Activated T-helper 9 cell treated with anti-CD3 and anti-CD28 coated beads, Interleukin-2, amount 50 U/mL, for 16 hours (primary cell): ENCODE measurements at places on chromosomes 1 and 21.

GRCh38 chr1:233061265-233061664, 110.9 kb downstream of the NTPCR start:
- no peak for DNase-seq

DNA sequence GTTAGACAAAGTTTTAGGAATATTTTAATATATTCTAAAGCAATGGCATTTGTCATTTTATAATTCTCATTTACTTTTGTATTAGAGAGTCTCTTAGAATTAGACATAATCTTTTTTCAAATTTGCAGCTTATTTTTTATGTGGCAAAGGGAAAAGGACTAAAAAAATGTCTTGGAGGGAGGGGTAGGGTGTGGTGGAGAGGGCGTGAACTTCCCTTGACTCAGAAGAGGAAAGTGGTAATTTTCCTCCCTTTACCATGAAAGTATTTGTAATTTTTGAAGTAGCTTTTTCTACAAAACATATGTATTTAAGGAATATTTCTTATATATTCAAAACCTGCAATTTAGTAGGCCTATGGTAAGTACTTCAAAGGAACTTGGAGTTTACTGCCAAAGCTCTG, 6.9 kb upstream of the RABGAP1L start:
- no peak for DNase-seq

DNA sequence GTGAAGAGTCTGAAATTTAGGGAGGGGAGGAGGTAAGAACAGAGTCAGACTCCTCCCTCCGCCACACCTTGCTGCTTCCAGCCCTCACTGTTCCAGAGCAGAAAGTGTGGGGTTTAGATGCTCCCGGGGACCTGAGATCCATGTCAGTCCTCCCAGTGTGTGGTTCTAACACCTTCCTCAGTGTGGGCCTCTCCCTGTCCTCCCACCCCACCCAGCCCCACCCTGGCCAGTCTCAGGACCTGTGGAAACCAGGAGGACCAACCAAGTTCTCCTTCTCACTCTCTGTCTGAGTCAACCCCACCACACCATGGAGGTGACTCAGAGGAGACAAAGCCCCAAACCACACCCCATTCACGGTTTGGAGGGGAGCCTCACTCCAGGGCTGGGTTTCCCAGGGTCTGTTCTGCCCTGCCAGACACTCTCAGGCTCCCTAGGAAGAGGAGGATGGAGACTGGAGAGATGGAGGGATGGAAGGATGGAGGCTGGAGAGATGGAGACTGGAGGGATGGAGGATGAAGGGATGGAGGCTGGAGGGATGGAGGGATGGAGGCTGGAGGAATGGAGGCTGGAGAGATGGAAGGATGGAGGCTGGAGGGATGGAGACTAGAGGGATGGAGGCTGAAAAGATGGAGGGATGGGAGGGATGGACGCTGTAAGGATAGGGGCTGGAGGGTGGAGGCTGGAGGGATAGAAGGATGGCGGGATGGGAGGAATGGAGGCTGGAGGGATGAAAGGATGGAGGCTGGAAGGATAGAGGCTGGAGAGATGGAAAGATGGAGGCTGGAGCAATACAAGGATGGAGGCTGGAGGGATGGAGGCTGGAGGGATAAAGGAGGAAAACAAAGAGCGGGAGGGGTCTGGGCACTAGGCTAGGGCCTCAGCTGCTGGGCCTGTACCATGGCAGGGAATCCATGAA, 100.9 kb upstream of the RUNX3 start:
- DNase-seq: peak; percentile 65

- no peak for DNase-seq
These were observed 214.5 kb downstream of the KCNT2 start for GRCh38 chr1:196393742-196394141.

GRCh38 chr1:71717186-71717585, 565.2 kb downstream of the NEGR1 start:
- DNase-seq: no peak

DNA sequence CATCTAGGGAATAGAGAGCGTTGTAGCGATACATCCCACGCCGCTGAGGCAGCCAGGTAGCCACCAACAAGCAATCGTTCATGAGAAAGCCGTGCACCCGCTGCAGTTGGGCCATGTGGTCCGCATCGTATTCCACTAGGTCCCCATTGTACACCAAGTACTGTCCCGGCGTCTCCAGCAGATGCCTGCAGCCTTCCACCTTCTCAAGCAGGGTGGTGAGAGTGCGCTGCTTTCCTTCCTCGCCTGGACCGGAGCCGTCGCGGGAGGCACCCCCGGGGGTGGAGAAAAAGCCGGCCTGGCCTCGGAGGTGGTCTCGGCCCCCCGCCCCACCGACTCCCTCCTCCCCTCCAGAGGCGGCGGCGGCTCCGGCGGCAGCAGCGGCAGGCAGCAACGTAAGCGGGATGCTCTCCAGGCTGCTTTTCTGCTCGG, 595 bp downstream of the EXOC8 start:
- no peak for DNase-seq

- no peak for DNase-seq
These were observed 30.6 kb downstream of the CAPN2 start for GRCh38 chr1:223742856-223743517.

GRCh38 chr1:232293361-232293760, 336.6 kb downstream of the SIPA1L2 start:
- DNase-seq: no peak

DNA sequence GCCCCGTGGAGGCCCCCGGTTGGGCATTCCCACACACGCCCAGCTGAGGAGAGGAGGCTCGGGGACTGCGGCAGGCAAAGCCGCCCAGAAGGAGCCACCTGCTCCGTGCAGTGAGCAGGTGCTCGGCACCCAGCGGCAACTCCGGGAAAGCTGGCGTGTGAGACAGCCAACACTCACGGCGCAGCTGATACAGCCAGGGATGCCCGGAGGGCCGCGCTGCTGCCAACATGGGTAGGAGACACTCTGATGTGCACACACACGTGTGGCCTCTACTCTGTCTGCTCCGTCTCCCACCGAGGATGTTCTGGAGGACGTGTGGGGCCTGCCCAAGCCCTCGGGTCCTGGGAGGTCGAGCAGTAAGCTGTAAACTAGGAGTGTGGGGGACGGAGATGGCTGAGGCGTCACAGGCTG, 12.9 kb downstream of the MORN1 start:
- no peak for DNase-seq

GRCh38 chr1:40606978-40607377, 58.5 kb downstream of the RIMS3 start:
- DNase-seq: no peak

GRCh38 chr1:87024936-87025540, 110.6 kb downstream of the HS2ST1 start:
- DNase-seq: no peak

DNA sequence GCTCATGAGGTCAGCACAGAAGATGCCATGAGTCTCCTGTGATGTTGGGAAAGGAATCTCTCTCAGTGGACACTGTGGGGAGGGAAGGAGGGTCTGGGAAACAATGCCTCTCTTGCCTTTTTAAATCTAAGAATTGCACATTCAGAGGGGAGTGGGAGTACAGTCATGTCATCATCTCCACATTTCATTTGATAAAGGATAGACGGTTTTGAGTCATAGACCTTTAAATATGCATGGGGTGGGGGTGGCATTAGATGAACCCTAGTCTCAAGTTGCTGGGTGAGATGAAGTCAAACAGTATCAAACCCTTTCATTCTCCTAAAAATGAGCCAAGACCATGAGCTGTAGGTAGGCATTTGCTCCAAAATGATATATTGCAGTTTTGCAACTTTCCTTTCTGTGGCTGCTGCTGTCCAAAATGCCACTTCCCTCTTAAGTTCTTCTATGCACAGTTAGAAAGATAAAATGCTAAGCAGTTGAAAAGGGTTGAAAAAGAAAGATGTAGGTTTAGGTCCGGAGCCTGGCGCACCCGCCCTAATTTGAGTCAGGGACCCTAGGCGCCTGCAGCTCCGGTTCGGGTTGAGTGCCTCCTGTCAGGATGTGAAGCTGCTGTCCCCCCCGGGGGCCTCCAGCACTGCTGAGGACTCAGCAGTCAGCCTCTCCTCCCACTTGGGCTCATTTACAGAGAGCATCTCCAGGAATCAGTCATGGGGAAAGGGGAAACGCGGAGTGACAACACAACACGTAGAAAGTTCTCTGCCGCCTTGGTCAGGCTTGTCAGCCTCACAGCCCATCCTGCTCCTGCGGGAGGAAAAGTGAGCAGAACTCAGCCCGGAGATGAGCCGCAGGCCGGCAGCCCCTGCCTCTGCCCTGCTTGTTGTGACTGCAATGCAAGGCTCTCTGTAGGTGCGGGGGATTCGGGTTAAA, 479.3 kb upstream of the RUNX1 start:
- peak; percentile 11 for DNase-seq

DNA sequence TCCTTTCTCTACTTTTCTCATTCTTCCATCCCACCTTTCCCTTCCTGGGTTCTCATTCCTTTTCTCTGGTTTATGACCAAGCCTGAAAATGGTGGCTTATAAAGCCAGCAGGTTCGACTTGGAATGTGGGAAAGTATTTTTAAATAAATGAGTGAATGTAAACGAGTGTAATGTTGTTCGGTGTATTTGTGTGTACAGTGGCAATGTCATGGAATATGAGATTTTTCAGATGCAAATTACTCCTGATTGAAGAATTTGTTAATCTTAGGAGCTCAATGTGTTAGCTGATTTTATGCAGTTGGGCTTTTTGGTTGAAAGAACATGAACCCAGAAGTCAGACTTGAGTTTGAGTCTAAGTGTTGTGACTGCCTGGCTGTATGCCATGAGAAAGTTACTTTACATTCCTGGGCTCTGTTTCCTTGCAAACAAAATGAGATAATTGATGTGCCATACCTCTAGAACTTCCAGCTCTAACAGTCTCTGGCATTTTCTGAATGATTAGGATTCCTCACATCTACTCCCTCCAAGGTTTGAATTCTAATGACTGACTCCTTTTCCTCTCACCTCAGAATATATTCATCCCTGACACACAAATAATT, 6.6 kb downstream of the SGIP1 start:
- DNase-seq: no peak
